ENCODE measurements at places on chromosomes 3 and 15.
A peak's percentile ranks its signal among the peaks of the same experiment; 100 is the strongest.

DNA sequence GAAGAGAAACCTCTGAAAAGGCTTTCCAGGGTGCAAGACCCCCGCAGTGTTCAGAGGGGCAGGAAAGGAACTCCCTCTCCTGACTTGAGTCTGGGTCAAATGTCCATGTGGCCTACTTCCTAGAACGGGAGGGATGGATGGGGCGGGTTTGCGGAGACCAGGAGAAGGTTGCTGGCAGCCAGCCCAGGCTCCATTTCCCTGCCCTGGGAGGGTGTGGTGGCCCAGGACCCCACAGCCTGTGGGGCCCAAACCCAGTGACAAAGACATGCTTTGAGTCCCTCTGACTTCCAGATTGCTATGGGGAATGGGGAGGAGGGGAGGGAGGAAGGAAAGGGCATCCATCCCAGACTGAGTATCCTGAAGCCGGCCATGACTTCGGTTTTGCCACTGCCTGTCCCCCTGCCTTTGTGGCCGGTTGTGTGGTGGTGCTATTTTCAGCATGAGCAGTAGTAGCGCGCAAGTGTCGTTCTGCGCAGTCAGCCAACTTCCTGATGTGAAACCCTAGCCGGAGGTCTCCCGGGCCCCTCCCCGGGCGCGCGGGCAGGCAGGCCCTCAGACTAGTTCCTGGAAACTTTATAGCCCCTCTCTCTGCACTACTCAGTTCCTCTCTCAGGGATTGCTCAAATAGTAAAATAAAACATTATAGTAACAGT is 24.4 kb downstream of the MAGEF1 start:
- DNase-seq = no peak

GRCh38 chr3:169662132-169662842 is 1.2 kb downstream of the MECOM start:
- DNase-seq = no peak

GRCh38 chr15:37824717-37825382 is 109.6 kb upstream of the TMCO5A start:
- no peak for DNase-seq

DNA sequence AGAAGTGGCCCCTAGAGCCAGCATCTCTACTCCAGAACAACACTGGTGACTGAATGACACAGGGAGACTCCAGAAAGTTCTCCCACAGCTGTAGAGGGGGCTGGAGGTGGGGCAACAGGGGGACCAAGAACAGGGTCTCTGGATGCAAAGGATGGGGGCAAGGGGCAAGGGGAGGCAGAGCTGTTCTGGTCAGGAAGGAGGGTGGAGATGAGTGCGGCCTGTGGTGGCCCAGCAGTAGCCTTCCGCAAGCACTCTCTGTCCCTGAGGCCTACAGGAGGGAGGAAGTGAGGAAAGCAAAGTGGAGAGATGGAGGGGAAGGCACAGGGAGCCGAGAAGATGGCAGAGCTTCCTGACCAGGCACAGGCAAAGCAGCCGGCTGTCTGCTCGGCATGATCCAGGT is 56.5 kb downstream of the HOMER2 start:
- no peak for DNase-seq

- DNase-seq = no peak
Observed at GRCh38 chr3:141407825-141408224, 39.5 kb downstream of the ZBTB38 start.

DNA sequence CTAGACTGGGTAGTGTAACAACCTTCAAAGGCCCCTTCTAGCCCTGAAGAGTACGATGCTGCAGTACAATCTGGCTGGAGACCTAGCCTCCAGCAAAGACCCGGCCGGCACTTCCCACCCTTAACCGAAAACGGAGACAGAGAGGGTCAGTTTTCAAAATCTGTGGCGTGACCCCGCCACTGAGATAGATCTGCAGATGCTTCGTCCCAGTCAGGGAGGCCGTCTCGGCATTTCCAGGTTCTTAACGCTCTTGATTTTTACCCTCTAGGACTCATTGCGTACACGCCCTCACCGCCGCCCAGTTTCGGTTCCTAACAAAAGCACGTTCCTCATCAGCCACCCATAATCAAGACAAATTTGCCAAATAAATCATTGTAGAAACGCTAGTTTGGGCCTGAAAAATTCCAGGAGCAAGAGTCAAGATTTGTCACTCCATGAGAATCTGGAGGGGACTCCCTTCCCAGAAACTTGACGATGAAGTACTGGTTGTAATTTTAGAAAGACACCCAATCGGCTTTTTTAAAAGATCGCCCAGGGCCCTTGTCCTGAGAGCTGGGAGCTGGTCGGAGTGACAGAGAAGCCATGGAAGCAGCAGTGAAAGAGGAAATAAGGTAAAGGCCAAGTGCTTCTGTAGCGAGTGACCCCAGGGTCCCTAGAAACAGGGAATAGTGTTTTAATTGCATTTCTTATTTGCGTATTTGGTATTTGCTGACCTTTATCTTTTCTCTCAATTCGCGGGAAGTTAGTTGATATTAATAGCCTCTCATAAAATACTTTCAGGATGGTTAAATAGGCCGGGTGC is 868 bp upstream of the TMEM87A start:
- DNase-seq = peak; percentile 24

GRCh38 chr15:48469271-48469670 is 138.0 kb downstream of the DUT start:
- DNase-seq = no peak

GRCh38 chr15:44295750-44296431 is 7.4 kb downstream of the GOLM2 start:
- DNase-seq = no peak

- DNase-seq = no peak
Observed at GRCh38 chr3:133812872-133813271, 7.3 kb downstream of the SRPRB start.

- DNase-seq = no peak
Observed at GRCh38 chr3:152664766-152665165, 170.2 kb upstream of the P2RY1 start.

DNA sequence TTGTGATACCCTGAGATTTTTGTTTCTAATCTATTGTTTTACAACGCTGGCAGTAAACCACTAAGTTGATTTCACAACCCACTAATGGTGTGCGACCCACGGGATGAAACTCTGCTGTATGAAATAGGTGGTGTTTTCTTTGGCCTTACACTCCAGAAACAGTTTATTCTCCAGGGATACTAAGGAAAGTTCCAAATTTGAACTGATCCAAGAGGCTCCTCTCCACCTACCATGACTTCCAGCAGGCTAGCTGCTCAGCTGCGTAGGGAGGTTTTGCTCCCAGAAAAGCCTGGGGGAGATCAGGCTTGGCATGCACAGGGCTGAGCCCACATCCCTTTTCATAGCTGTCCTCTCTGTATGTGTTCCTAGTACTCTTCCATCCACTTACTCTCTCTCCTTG is 71.5 kb downstream of the FAM174B start:
- DNase-seq = no peak

GRCh38 chr15:71083349-71083748 is 31.9 kb upstream of the THSD4 start:
- DNase-seq = no peak

- no peak for DNase-seq
Observed at GRCh38 chr15:79084308-79084968, 6.1 kb downstream of the RASGRF1 start.

- no peak for DNase-seq
Observed at GRCh38 chr3:178714925-178715832, 178.9 kb downstream of the KCNMB2 start.

GRCh38 chr15:91099995-91100813 is at the start of gene SV2B:
TSS of gene SV2B (plus strand) at chr15:91100257. CDS start at chr15:91226264, 126,007 bp downstream.
- DNase-seq = no peak

GRCh38 chr3:11086856-11087255 is 67.4 kb upstream of the HRH1 start:
- DNase-seq = no peak

GRCh38 chr3:125515421-125515820 is 4.6 kb downstream of the SNX4 start:
- DNase-seq = no peak

DNA sequence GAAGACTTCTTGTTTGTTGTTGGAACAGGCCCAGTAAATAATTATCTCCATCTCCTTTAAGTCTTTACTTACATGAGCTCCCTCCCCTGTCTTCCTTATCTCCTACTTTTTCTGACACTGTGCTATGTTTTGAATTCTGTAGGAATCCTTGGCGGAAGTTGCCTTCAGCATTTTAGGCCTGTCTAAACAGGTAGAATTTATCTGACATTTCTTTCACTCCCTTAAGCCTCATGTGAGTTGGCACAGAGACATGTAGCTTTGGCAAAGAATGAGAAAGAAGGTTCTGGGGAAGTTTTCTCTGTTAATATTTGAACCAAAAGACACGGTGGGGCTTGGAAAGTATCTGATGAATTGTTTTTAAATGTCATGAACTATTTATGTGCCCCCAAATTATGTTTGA is 8.1 kb downstream of the MCTP2 start:
- no peak for DNase-seq

DNA sequence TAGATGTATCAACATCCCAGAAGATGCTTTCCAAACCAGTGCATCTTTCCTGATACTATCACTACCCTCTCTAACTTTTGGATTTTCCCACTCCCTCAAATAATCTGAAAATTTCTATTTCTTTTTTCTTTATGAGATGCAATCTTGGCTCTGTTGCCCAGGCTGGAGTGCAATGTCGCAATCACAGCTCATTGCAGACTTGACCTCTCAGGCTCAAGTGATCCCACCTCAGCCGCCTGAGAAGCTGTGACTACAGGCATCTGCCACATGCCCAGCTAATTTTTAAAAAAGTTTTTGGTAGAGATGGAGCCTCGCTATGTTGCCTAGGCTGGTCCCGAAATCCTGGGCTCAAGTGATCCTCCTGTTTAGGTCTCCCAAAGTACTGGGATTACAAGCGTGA is 239.7 kb downstream of the SUCLG2 start:
- no peak for DNase-seq

GRCh38 chr15:63440756-63441155 is 59.1 kb upstream of the CA12 start:
- no peak for DNase-seq

DNA sequence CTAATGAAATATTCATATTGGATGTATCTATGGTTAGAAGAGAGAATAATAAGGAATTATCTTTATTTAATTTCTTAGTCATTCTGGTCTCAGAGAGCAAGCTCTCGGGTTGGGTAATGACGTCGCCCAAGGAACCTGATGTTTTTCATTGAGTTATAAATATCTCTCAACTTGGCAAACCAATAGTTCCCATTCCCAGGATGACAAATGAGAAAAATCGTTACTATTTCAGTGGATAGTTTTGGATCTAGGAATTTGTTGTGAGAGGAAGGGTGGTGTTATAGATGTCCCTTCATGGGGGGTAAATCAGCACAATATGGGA is 162.9 kb upstream of the NR2E3 start:
- DNase-seq = no peak

GRCh38 chr3:170228093-170228766 is 6.0 kb downstream of the PRKCI start:
- DNase-seq = no peak

GRCh38 chr3:17841190-17841828 is 98.9 kb upstream of the TBC1D5 start:
- DNase-seq = peak; percentile 61

DNA sequence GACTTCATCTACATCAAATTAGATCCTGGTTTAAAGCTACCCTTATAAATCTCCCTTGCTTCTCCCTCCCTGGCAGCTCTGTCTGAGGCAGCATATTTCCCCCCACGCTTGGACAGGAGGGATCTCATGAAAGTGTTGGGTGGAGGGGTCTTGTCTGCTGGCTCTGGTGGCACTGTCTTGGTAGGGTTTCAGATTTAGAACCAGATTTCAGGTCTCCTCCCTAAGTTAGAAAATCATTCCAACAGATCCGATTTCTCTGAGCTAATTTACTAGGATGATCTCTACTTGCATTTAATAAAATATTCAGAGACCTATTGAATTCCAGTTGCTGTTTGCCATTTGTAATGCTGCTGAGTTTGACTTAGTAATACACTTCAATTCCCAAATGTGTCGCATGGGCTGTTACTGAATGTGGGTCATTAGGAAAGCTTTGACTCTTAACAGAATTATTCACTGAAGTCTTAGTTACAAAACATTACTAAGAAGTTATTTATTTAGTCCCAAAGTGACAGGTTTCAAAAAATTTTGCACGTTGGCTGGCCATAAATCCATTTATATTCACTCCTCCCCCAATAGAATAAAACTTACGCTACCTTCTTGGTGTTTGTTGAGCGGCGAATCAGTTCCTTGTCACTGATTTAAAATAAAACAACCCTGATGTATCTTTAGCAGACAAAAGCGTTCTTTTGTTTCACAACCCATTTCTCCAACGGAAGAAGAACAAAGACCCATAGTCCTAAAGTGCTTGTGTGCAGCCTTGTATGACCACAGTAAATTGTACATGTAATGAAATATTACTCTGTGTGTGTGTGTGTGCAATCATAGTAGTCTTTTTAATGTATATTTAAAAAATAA is 84.5 kb downstream of the TRAK1 start:
- DNase-seq = no peak

DNA sequence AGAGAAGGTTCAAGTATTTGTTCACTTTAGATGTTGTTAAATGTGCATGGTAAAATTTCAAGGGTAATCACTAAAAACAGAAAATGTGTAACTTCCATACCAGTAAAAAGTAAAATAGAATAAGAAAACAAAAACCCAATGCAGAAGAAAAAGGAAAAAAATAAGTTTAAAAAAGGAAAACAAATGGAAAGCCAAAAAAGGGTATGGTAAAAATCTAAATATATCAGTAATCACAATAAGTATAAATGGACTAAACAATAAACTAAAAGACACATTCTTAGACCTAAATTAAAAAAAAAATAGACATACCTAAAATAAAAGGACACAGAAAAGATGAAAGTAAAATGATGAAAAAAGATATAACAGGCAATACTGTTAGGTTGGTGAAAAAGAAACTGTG is 9.5 kb upstream of the CLN6 start:
- no peak for DNase-seq

GRCh38 chr3:118011910-118012309 is 1022.7 kb downstream of the IGSF11 start:
- no peak for DNase-seq

GRCh38 chr15:40928821-40929659 is at the start of gene DLL4:
TSS of gene DLL4 (plus strand) at chr15:40929340. CDS start at chr15:40929669, 329 bp downstream.
- no peak for DNase-seq

GRCh38 chr3:36945333-36945980 is 603 bp upstream of the TRANK1 start:
- DNase-seq = no peak

DNA sequence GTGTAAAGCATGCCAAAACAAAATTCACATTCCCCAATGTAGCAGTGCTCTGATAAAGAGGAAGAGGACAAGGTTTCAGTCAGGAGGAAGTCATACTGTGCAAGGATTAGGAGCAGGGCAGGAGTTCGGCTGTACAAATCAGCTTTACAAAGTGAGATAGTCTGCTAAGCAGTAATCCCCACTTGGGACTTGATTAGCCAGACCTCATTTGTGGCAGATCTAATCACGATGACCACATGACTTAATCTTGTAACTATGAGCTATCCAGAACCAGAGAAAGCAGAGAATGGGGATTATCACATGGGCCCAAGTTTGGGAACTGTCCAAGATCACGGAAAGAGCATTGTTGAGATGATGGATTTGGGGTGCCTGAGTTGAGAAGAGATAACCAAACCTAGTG is 7.8 kb downstream of the DCBLD2 start:
- no peak for DNase-seq

DNA sequence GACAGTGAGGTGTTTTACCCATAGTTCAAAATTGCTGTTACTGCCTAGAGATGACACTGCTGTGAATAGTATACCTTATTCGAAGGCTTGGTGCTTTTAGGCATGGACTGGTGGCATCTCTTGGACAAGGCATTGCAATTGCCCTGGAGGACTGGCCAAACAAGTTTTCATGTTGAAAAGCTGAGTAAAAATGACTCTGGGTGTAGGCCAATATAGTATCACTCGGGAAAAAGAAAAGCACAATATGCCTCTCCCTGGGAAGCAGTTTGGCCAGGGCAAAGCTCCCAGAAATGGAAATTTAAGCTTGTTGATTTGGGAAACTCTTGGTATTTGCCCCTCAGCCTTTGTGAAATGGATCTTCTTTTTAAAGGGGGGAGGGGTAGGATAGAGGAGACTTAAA is 54.8 kb downstream of the ZNF609 start:
- no peak for DNase-seq
